Osteoblast (primary cell): ENCODE measurements at places on chromosomes 11 and 22. TPM values are rescaled to one million over a fixed set of nuclear protein-coding genes. Genes with fewer than 3 reads are reported as not detected.

DNA sequence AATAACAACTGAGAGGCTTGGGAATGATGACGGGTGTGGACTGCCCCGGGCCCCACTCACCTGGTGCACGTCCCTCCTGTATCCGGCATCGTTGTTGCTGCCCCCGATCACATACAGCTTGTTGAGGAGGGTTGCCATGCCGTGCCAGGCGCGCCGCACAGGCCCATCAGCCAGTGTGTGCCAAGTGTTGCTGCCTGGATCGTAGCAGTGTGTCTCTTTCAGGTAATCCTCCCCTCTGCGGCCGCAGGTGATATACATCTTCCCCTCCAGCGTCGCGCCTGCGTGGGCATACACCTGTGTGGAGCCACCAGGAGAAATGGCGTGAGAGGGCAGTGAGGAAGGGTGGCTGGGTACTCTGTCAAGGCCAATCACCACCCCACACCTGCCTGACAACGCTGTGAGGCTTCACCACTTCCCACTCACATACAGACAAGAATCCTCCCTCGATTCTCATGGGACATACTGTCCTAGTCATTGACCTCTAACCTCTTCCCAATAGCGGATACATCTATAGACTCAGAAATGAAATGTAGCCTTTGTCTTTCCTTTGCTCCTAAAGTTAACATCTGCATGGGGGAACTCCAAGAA, 8.9 kb upstream of the SCARF2 start:
- H3K27ac ChIP-seq, result no peak overlapping the region
- no peak overlapping the region for H3K4me3 ChIP-seq
- H3K36me3 ChIP-seq, result peaks cover 31% of the 10 kb centered on the region
- no peaks in the 10 kb centered on the region for H3K27me3 ChIP-seq

- no peaks in the 10 kb centered on the region for H3K4me1 ChIP-seq
- peaks cover 29% of the 10 kb centered on the region for H3K27me3 ChIP-seq
- no peak for DNase-seq
- H3K36me3 ChIP-seq, result no peaks in the 10 kb centered on the region
- H3K27ac ChIP-seq, result no peak overlapping the region
Observed at GRCh38 chr11:122367809-122368231, 251.8 kb upstream of the BLID start.

SYCE3 gene
- total RNA-seq, result not detected in 2 replicates

- H3K27ac ChIP-seq, result peak overlapping the region; percentile 53
- no peaks in the 10 kb centered on the region for H3K36me3 ChIP-seq
- H3K4me3 ChIP-seq, result no peak overlapping the region
Observed at GRCh38 chr11:119471329-119471728, 48.4 kb upstream of the THY1 start.
